Amniotic stem cell (primary cell): ENCODE measurements at places on chromosomes 2 and 18.

DNA sequence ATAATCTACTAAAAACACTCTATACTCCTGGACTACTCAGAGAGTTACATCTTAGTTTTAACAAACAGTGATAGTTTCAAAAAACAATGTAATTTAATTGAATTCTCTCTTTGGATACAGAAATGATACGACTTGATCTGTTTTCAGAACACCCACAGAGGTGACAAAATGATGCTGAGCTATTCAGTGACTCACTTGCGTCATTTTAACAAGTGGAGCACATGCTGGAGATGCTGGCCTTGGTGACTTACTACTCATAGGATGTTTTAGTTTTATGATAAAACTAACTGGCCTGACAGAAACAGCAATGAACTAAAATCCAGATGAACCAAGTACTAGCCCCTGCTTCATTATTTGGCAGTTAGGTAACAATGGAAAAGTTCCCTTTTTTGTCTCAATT lies 101.3 kb upstream of the ITGB6 start:
- no peak for DNase-seq

DNA sequence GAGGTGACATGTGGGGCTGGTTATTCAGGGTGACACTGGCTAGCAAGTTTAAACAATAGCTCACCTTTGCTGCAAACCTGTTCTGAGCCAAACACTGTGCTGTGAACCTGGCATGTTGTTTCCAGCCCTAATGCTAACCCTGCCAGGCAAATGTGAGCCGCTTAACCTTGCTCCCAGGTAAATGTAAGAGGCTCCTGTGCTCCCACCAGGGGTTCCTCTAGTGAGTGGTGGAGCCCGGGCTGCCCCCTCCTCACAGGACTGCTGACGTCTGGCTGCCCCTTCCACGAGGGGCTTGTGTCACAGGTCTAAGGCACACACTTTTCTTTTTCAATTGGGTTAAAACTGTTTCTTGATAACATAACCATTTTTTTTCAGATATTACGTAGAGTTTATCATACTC lies 223.7 kb downstream of the DCDC2C start:
- DNase-seq: no peak

- DNase-seq: no peak
These were observed at the start of gene MAPK4 for GRCh38 chr18:50559752-50560680. Gene MAPK4 (plus strand): TSS chr18:50560087. CDS start chr18:50663959, 103,872 bp downstream.

DNA sequence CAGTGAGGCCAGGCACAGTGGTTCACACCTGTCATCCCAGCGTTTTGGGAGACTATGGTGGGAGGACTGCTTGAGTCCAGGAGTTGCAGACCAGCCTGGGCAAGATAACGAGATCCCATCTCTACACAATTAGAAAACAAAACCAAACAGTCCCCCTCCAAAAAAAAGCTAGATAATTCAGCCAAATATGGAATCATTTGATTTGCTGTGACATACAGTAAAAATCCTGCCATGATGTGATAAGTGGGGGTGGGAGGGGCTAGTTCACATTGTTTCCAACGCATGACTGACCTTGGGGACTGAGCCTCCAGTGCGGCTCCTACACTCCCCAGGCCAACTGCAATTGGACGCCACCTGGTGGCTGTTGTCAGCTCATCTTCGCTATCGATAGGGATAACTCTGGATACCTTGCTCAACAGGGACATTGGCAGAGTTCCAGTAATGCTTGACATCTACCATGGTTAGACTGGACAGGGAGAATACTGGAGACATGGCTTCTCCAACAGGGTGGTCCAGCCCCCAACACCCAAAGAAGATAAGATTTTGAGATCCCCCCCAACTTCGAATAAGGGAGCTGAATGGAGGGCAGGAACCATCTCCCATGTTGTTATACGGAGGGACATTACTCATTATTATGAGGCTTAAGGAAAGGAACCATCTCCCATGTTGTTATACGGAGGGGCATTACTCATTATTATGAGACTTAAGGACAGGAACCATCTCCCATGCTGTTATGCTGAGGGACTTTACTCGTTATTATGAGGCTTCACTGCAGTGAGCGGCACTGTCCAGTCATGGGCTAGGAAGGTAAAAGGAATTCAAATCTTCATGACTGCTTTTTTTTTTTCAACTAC lies 135.9 kb downstream of the TGIF1 start:
- DNase-seq: peak; percentile 35

GRCh38 chr18:11512096-11513025 lies 97.0 kb upstream of the SLC35G4 start:
- no peak for DNase-seq

DNA sequence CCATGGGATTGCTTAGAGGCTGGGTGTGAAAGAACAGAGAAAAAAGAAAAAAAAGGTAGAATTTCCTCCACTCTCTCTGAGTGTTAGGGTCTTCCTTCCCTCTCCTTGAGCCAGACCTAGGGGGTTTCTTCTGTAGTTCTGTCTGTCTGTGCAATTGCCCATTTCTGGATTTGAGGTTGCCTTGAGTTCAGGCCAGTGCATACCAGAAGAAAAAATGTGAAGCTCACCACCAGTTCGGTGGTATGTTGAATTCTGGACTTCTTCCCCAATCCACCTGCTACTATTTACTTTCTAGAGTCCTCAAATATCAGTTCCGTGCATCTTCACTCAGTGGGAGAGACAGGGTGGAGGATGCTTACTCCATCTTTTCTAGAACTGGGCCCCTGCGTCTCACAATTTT lies 15.3 kb upstream of the SELENOI start:
- no peak for DNase-seq

- no peak for DNase-seq
These were observed 52.5 kb downstream of the KCNF1 start for GRCh38 chr2:10964052-10964790.

DNA sequence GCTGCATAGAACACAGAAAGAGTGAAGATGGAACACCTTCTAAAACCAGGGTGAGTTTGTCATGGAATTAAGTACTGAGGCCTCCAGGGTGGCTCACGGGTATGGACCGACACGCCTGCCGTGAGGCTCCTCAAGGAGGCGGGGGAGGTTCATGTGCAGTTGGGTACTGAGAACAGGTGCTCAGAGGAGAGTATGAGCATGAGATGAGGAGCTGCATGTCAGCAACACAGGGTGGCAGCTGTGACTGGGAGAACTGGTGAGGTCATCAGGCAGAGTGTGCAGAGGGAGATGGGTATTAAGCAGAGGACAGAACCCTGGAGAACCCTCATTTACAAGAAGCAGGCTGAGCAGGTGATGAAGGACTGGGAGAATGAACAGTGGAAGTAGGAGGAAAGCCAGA lies 63.2 kb upstream of the KLHL29 start:
- no peak for DNase-seq

- no peak for DNase-seq
These were observed 20.1 kb downstream of the INPP5D start for GRCh38 chr2:233079953-233080835.

DNA sequence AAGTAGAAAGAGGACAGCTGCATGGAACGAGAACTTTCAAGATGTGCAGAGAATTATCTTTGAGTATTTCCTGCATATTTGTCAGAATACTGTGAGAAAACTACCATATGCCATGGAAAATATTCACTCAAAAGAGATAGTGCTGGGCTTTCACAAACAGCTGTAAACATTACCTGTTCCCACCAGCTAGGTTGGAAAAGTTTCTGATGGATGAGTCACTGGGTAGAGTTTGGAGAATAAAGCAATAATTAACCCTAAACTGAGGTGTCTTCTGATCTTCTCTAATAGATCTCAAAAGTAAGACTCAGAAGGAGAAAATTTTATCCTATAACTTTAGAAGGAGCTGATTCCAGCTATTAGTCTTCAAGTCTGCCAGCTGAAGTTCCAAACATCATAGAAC lies 3.9 kb upstream of the FSIP2 start:
- no peak for DNase-seq

DNA sequence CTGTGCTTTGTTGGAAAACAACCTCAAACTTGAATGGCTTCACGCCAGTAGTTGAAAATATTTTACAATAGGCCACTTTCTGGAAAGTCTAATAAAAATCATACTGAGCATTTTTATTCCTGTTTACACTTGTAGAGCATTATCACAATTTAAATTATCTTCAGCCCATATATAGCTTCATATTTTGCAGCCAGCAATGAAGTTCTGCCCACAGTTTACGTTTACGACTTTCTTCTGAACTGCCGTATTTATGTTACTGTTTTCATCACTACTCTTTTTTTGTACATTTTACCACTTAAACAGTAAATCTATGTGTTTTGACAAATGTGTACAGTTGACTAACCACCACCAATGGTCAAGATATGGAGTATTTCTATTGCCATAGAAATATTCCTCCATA lies 86.2 kb downstream of the COPS8 start:
- no peak for DNase-seq

DNA sequence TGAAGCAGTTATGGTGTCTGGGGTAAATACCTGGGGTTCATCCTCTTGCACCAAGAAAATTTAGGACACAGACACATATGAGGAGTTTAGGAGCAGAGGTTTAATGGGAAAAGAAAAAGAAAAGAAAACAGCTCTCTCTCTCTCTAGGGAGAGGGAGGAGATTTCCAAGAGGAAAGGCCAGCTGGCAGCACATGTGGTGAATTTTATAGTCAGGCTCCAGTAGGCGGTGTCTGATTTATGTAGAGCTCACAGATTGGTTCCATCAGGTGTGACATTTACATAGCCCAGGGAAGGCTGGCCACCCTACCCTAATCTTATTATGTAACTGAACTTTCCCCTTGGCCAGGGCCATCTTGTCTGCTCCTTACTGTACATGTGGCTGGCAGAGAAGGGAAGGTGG lies 297.5 kb upstream of the RGPD4 start:
- no peak for DNase-seq

- DNase-seq: no peak
These were observed 8.0 kb downstream of the POMC start for GRCh38 chr2:25160376-25160775.

- no peak for DNase-seq
These were observed 373.6 kb upstream of the ST6GAL2 start for GRCh38 chr2:107259408-107260195.

DNA sequence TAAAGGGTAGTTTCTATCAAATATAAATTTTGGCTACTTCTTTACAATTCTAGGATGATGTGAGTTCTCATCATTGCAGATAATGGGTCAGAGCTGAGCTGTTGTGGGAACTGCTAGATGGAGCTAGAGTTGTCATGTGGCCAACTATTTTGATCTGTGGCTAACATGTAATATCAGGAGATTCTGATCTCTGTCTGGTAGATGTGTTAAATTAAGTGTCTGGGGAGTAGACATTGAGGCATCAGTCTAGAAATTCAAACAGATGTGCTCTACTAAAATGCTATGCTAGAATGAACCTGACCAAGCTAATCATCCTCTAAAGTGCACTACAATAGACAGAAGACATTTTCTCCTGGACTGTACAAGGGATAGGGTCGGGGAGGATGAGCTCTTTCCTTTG lies 30.3 kb upstream of the DARS1 start:
- no peak for DNase-seq

DNA sequence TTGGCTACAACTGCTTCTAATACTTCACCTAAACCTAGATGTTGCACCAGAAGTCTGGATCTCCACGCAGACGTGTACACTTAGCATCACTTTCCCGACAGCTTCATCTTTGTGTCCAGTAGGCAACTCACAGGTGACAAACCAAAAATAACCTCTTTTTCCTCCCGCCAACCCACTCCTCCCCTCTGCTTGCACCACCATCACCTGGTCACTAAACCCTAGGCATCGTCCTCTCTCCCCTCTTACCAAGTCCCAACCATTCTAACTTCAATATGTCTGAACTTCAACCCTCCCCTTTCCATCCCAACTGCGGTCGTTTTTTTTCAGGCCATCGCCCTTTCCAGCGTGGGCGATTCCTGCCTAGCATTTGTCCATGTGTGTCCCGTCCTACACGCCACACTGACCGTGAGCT lies 413 bp upstream of the CHMP3 start:
- no peak for DNase-seq

- no peak for DNase-seq
These were observed 121.9 kb upstream of the HAAO start for GRCh38 chr2:42914314-42914713.

- no peak for DNase-seq
These were observed 20.0 kb downstream of the ACVR1 start for GRCh38 chr2:157856187-157856515.

GRCh38 chr18:46013484-46014189 lies 46.5 kb upstream of the EPG5 start:
- no peak for DNase-seq

DNA sequence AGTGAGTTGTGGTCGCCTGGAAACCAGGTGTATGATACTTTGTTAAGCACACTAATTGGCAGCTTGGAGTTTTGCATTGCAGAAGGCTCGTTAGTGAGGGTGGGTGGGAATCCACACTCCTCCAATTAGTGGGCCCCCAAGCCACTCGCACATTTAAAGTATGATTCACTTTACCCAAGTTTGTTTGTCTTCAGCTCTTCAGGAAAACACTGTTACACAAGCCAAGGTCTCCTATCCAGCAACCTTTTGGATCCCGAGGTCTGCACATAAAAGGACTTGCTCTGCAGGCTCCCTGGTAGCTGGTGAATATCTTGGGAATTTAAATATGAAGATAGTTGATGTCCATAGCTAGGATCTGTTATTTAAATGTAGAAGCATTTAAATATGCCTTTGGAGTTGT lies 66.1 kb downstream of the NPAS2 start:
- no peak for DNase-seq
